ENCODE measurements at places on chromosomes 11 and 22. TPM values are rescaled to one million over a fixed set of nuclear protein-coding genes. Genes with fewer than 3 reads are reported as not detected.

Gene MPST
- 40.1 TPM for total RNA-seq

Gene SMDT1
- total RNA-seq, result 9.5 TPM

Gene SLC37A2
- 153 TPM for total RNA-seq

Gene DEFB131B
- not detected for total RNA-seq

DNA sequence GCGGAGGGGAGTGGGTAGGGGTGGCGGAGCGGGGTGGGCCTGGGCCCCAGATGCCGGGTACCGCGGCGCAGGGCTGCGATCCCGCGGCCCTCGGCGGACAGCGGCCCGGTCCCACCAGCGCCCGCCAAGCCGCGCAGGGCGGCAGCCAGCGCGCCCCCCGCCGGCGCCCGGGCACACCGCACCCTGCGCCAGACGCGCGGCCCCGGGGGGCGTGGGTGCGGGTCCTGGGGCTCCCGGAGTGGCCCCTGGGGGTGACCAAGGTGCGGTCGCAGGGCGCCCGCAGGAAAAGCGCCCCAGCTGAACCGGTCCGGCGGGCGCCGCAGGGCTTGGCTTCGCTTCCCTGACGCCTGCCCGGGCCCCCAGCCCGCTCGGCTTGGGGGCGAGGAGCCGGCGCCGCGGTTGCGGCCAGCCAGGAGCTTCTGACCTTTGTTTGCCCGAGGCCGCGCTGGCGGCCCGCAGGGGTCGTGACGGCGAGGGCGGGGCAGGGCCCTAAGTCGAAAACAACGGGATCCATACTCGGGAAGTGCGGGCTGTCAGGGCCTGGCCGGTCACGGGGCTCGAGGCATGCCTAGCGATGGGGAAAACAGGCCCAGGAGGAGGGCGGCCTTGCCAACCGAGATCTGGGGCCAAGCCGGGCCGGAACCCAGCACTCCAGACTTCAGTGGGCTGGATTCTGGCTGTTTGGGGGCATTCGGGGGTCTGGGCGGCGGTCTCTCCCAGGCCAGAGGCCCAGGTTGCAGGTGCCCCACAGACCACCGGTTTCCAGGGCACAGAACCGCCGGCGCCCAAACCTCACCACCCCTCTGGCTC, 581 bp upstream of the AP5B1 start:
- DNase-seq, result no peak

DNA sequence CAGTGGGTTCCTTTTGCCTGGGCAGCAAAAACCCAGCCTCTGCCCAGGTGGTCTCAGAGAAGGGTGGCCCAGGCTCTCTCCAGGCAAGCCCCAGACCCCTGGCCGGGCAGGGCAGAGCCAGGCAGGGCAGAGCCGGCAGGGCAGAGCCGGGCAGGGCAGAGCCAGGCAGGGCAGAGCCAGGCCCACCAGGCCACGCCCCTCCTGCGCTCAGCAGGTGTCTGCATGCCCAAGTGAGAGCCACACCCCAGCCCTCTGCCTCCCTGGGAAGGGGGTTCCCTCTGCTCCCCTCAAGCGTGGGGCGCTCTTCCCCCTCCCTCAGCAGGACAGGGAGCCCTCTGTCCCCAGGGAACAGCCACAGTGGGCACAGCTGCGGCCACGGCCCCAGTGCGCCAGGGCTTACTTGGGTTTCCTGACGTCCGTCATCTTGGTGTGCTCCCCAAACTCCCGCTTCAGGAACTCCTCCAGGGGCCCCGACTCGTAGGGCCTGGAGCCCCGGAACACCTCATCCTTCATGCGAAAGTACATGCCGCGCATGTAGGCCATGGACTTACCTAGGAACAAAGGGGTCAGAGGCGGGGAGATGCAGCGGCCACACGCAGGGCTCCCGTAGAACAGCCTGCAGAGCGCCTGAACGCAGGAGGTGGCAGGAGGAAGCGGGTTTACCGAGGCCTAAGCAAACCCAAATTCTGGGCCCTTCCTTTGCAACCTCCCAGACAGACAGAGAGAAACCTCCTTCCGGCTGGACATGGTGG, 10.1 kb upstream of the BAIAP2L2 start:
- DNase-seq, result no peak

DNA sequence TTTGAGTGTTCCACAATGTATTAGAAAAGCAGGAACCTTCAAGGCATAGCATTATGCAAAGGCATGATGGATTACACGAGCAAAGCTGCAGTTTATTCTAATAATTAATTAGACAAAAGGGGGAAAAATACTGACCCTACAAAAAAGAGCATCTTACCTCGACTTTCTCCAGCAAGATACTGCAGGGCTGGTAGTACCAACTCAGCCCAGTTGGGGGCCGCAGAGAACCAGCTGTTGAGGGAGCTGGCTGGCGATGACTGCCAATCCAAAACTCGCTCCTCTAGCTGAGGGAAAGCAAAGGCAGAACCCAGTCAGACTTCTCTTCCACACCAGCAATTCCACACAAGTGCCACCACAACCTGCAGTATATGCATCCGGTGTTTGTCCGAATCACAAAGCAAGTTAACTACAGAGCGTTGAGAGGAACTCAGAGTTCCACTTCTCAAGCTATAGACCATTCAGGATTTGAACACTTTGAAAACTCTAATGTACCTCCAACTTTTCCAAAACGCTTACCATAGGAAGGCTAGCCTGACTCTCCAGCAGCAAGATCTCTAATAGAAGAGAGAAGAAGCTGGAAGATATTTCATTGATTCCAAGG, 13.7 kb downstream of the NFRKB start:
- DNase-seq, result peak; percentile 28

- DNase-seq, result peak; percentile 67
Measured at GRCh38 chr22:38034884-38035529, 22.2 kb upstream of the PICK1 start.

- DNase-seq, result peak; percentile 88
Measured at GRCh38 chr11:64661146-64661545, 61.9 kb downstream of the NRXN2 start.

GRCh38 chr11:36105743-36106581, 162.1 kb downstream of the LDLRAD3 start:
- DNase-seq, result no peak

- no peak for DNase-seq
Measured at GRCh38 chr11:3119141-3119821, 45.8 kb downstream of the OSBPL5 start.

DNA sequence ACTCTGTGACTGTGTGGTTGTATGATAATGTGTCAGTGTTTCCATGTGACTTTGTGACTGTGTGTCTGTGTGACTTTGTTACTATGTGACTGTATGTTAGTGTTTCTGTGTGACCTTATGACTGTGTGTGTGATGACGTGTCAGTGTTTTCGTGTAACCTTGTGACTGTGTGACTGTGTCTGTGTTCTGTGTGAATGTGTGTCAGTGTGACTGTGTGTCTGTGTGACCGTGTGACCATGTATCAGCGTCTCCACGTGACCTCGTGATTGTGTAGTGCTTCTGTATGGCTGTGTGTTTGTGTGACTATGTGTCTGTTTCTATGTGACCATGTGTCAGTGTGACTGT, 9.5 kb upstream of the PKNOX2 start:
- no peak for DNase-seq

- DNase-seq, result no peak
Measured at GRCh38 chr22:19693981-19694670, 20.2 kb upstream of the SEPTIN5 start.

All from RPMI7951 (cell line).